ENCODE measurements at places on chromosomes 4 and X. TPM values are rescaled to one million over a fixed set of nuclear protein-coding genes. Genes with fewer than 3 reads are reported as not detected.

- no peak overlapping the region for H3K27ac ChIP-seq
- no peaks in the 10 kb centered on the region for H3K27me3 ChIP-seq
- H3K4me3 ChIP-seq: no peak overlapping the region
- DNase-seq: no peak
- no peaks in the 10 kb centered on the region for H3K4me1 ChIP-seq
- H3K36me3 ChIP-seq: no peaks in the 10 kb centered on the region
These were observed 163.2 kb downstream of the DCK start for GRCh38 chr4:71156616-71157015.

DNA sequence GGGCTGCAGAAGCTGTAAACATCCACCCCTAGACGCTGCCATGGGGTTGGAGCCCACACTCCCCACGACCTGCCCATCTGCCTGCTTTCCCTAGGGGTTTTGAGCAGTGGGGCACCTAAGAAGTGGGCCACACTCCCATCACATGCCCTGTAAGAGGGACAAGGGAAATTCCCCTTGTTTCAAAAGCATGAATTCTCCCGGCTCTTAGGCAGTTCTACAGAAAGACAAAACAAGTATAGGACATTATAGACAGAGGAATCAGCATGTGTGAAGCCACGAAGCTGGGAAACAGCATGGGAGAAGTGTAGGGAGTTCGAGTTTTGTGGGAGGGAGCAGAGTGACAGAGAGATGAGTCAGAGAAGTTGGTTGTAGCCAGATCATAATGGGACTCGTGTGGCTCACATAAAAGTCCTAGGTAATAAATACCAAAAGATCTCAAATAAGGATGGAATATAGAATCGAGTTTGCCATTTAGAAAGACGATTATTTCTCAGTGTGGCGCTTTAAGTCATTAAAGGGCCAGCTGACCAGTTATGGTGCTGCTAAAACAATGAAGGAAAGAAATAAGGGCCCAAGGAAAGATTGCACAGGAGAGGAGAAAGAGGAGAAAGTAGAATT, 23.9 kb downstream of the APOO start:
- no peaks in the 10 kb centered on the region for H3K27me3 ChIP-seq
- peaks cover 23% of the 10 kb centered on the region for H3K4me1 ChIP-seq
- no peak overlapping the region for H3K4me3 ChIP-seq
- H3K36me3 ChIP-seq: no peaks in the 10 kb centered on the region
- DNase-seq: no peak
- peak overlapping the region; percentile 46 for H3K27ac ChIP-seq

DNA sequence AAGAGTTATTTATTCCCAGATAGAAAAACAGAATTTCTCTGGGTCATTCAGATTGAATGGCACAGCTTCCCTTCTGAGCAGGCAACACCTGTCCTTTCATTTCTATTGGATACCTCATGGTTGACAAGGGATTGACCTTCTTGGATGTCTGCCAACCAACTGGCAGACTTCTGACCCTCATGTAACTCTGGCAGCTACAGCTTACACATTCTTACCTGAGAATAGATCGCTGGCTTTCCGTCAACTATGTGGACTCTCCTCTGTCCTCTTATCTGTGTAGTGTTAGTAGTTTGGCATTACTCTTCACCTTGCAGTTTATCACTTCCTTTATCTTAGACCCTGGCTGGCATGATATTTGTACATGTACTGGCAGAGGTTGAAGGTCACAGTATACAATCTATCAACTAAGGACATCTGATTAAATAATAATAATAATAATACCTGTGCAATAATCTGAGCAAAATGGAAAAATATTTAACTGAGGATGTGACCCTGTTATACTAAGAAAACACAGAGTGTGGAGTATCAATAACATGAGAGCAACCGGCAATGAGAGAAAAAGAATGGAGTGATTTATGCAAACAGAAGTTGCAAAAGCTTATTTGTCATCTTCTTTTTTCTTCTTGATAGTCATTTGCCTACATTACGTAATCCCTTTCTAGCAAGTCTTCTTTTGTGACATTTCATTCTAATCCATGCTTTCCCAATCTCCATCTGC, 1118.2 kb downstream of the ARAP2 start:
- no peak for DNase-seq
- H3K4me3 ChIP-seq: no peak overlapping the region
- H3K4me1 ChIP-seq: no peaks in the 10 kb centered on the region
- no peaks in the 10 kb centered on the region for H3K27me3 ChIP-seq
- no peaks in the 10 kb centered on the region for H3K36me3 ChIP-seq

MAML3 gene
- total RNA-seq: 7.9 TPM

GJB1 gene
- total RNA-seq: 0.14 TPM

GRCh38 chrX:8657883-8658282, 74.1 kb downstream of the ANOS1 start:
- H3K27me3 ChIP-seq: no peaks in the 10 kb centered on the region
- H3K4me1 ChIP-seq: peaks cover 13% of the 10 kb centered on the region
- DNase-seq: no peak
- peaks cover 51% of the 10 kb centered on the region for H3K36me3 ChIP-seq

TRMT2B gene
- 15.4 TPM for total RNA-seq

DNA sequence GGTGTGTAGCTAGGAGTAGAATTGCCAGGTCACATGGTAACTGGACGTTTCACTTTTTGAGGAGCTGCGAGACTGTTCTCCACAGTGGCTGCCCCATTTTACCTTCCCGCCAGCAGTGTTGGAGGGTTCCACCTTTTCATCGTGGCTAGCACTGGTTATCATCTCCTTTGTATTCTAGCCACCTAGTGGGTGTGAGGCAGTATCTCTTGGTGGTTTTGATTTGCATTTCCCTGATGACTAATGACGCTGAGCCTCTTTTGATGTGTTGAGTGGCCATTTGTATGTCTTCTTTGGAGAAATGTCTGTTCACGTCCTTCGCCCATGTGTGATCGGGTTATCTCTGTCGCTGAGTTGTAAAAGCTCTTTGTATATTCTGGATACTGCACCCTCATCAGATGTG, 10.6 kb downstream of the ABCD1 start:
- peaks cover 7% of the 10 kb centered on the region for H3K4me1 ChIP-seq
- no peaks in the 10 kb centered on the region for H3K27me3 ChIP-seq
- H3K4me3 ChIP-seq: no peak overlapping the region
- peak overlapping the region; percentile 3 for H3K27ac ChIP-seq
- DNase-seq: no peak
- H3K36me3 ChIP-seq: peaks cover 11% of the 10 kb centered on the region

GRCh38 chrX:10485326-10485725, 135.1 kb downstream of the MID1 start:
- H3K27me3 ChIP-seq: no peaks in the 10 kb centered on the region
- H3K4me1 ChIP-seq: peaks cover 26% of the 10 kb centered on the region
- DNase-seq: no peak
- peak overlapping the region; percentile 70 for H3K27ac ChIP-seq

SMR3B gene
- not detected for total RNA-seq

DNA sequence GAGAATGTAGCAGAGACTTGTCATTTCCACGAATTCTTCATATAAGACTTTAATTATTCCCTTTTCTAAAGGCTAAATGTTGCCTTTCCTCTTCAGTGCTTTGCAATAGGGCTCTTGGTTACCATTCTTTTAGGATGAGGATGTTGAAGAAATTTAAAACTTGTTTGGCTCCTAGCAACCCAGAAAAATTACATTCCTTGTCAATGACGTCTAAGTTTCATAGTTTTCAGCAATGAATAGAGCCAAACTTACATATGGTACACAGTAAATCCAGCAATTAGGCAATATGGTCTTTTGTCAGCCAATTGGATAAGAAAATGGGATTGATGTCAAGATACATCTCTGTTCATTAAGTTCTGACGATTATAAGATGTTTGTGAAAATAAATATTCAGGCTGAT, 1639.6 kb upstream of the PCDH10 start:
- H3K27ac ChIP-seq: no peak overlapping the region
- DNase-seq: no peak
- H3K36me3 ChIP-seq: no peaks in the 10 kb centered on the region
- H3K27me3 ChIP-seq: no peaks in the 10 kb centered on the region
- H3K4me1 ChIP-seq: no peaks in the 10 kb centered on the region
- no peak overlapping the region for H3K4me3 ChIP-seq
